ENCODE measurements at places on chromosomes 11 and 22.

DNA sequence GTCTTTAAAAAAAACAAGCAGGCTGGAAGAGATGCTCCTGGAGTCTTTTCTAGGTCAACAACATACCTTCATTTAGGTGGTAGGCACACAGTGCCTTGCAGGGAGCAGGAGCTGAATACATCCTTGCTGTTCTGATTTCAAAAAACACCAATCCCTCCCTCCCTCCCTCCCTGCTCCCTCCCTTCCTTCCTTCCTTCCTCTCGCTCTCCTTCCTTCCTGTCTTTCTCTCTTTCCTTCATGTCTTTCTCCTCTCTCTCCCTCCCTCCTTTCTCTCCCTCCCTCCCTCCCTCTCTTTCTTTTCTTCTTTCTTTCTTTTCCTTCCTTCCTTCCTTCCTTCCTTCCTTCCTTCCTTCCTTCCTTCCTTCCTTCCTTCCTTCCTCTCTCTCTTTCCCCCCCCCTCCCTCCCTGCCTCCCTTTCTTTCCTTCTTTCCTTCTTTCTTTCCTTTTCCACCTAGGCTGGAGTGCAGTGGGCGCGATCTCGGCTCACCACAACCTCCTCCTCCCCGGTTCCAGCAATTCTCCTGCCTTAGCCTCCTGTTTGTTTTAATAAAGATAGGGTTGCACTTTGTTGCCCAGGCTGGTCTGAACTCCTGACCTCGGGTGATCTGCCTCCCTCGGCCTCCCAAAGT, 245.1 kb downstream of the MIAT start:
- peaks cover 64% of the 10 kb centered on the region for H3K27me3 ChIP-seq
- no peak overlapping the region for H3K27ac ChIP-seq
- DNase-seq, result no peak
- no peaks in the 10 kb centered on the region for H3K36me3 ChIP-seq
- H3K4me1 ChIP-seq, result peaks cover 10% of the 10 kb centered on the region
- peak overlapping the region; percentile 55 for H3K4me3 ChIP-seq

DNA sequence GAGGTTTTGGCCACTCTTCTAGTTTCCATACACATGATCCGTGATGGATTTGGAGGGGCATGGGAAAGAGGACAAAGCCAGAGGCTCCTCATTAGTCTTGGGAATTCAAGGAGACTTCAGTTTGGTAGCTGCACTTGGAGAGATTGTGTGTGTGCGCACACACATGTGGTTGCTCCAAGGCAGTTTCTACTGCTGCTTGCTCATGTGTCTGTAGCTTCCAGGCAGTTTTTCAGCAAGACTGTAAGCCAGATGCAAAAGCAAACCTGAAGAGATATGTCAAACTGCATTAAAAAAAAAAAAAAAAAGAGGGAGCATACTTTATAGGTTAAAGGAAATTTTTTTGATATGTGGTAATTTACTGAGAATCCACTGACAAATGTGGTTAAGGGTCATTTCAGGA, 95.7 kb downstream of the OSBP2 start:
- no peak overlapping the region for H3K4me3 ChIP-seq
- no peak overlapping the region for H3K27ac ChIP-seq
- H3K4me1 ChIP-seq, result no peaks in the 10 kb centered on the region

DNA sequence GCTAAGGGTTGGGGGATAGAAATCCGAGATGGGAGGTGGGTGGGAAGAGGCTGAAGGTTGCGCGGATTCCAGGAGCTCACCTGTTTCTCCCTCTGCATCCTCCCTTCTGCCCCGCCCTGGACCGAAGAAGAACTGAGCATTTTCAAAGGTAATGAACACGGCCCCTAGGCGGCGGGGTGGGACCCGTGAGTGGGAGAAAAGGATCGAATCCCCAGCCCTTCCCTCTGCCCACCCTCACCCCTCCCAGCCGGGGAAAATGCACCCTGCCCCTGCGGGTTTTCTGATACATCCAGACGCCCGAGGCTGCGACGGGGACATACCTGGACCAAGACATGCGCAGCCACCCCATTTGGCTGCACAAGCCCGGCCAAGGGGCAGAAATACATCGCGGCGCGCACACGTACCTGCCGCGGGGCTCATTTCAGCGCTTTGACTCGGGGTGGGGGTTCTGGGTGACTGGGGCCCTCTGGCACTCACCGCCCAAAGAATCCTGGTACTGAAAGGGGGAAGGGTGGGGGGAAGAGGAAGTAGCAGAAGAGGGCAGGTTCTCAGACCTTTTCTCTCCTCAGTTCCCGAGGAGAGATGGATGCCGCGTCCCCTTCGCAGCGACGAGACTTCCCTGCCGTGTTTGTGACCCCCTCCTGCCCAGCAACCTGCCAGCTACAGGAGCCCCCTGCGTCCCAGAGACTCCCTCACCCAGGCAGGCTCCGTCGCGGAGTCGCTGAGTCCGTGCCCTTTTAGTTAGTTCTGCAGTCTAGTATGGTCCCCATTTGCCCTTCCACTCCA, 6.0 kb downstream of the VSIG2 start:
- H3K4me1 ChIP-seq, result peaks cover 7% of the 10 kb centered on the region
- peak; percentile 38 for DNase-seq
- peak overlapping the region; percentile 82 for H3K27ac ChIP-seq
- H3K27me3 ChIP-seq, result peaks cover 11% of the 10 kb centered on the region

- peaks cover 7% of the 10 kb centered on the region for H3K36me3 ChIP-seq
- DNase-seq, result peak; percentile 61
- no peaks in the 10 kb centered on the region for H3K27me3 ChIP-seq
- no peak overlapping the region for H3K4me3 ChIP-seq
- H3K4me1 ChIP-seq, result peaks cover 5% of the 10 kb centered on the region
- peak overlapping the region; percentile 76 for H3K27ac ChIP-seq
Observed at GRCh38 chr11:64900263-64900678, 16.7 kb downstream of the ATG2A start.

DNA sequence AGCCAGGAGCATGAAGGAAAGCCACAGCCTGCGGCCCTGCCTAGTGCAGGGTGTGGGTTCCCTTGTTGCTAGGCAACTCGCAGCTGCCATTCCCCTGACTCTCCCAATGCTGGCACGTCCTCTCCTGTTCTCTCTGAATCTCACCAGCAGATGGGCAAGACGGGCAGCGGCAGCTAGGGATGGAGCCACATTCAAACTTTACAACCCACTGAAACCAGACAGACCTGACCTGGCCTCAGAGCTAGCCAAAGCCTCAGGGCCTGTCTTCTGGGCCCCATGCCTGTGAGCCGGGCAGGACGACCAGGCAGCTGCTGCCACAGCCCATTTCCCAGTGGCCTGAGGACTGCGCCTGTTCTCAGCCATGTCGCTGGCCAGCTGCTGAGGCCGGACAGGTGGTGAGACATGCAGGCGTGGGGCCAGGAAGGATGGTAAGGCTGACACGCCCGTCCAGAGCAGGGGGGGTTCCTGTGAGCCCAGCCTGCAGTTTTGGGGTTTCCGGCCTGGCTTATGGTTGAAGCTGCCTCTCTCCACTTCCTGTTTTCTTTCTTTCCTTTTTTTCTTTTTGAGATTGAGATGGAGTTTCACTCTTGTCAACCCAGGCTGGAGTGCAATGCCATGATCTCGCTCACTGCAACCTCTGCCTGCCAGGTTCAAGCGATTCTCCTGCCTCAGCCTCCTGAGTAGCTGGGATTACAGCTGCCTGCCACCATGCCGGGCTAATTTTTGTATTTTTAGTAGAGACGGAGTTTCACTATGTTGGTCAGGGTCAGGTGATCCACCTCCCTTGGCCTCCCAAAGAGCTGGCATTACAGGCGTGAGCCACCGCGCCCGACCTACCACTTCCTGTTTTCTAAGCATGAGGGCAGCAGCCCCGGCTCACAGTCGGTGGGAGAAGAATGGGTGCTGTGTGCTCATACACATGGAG, 4.1 kb downstream of the SUN2 start:
- DNase-seq, result peak; percentile 73
- peaks cover 45% of the 10 kb centered on the region for H3K36me3 ChIP-seq
- H3K27ac ChIP-seq, result peak overlapping the region; percentile 100
- peaks cover 50% of the 10 kb centered on the region for H3K4me1 ChIP-seq
- peak overlapping the region; percentile 94 for H3K4me3 ChIP-seq

- H3K27ac ChIP-seq, result no peak overlapping the region
- no peaks in the 10 kb centered on the region for H3K4me1 ChIP-seq
- no peak overlapping the region for H3K4me3 ChIP-seq
- no peak for DNase-seq
Observed at GRCh38 chr22:42711281-42711731, 9.4 kb downstream of the A4GALT start.

GRCh38 chr22:36852056-36852973, 8.5 kb upstream of the NCF4 start:
- peaks cover 2% of the 10 kb centered on the region for H3K36me3 ChIP-seq
- peaks cover 12% of the 10 kb centered on the region for H3K27me3 ChIP-seq
- H3K4me1 ChIP-seq, result peaks cover 8% of the 10 kb centered on the region
- no peak overlapping the region for H3K4me3 ChIP-seq
- H3K27ac ChIP-seq, result no peak overlapping the region
- no peak for DNase-seq

GRCh38 chr22:25347752-25348102, 128.3 kb downstream of the CRYBB2 start:
- peaks cover 33% of the 10 kb centered on the region for H3K36me3 ChIP-seq
- H3K27ac ChIP-seq, result no peak overlapping the region
- no peaks in the 10 kb centered on the region for H3K4me1 ChIP-seq
- DNase-seq, result no peak
- H3K27me3 ChIP-seq, result no peaks in the 10 kb centered on the region

- H3K4me1 ChIP-seq, result peaks cover 8% of the 10 kb centered on the region
- no peak overlapping the region for H3K4me3 ChIP-seq
- H3K36me3 ChIP-seq, result peaks cover 7% of the 10 kb centered on the region
- no peak for DNase-seq
- no peaks in the 10 kb centered on the region for H3K27me3 ChIP-seq
- H3K27ac ChIP-seq, result peak overlapping the region; percentile 22
Observed at GRCh38 chr11:47413908-47414684, 5.7 kb downstream of the SLC39A13 start.

DNA sequence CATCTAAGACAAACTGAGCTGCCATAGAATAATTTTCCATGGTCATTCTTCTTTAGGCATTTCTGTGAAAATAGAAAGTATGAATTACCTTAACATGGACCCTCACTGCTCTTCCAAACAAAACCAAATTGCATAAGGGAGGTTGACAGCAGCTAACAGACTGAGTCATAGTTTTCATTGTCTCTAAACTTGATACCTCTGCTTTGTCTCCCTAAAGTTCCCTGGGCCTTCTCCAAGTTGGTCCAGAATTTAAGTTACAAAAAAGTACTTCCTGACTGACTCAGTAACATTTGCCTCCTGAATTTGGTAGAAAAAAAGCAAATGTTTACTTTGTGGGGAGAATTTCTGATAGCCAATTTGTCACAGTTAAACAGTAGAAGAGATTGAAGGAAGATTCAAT, 3.0 kb downstream of the OR8D1 start:
- peaks cover 8% of the 10 kb centered on the region for H3K27me3 ChIP-seq
- no peak overlapping the region for H3K4me3 ChIP-seq
- DNase-seq, result no peak

GRCh38 chr11:67275606-67276409, 9.5 kb downstream of the GRK2 start:
- H3K36me3 ChIP-seq, result peaks cover 46% of the 10 kb centered on the region
- H3K4me3 ChIP-seq, result peak overlapping the region; percentile 66
- H3K4me1 ChIP-seq, result peaks cover 65% of the 10 kb centered on the region
- H3K27ac ChIP-seq, result peak overlapping the region; percentile 99
- DNase-seq, result peak; percentile 42

- no peak for DNase-seq
- no peak overlapping the region for H3K27ac ChIP-seq
- H3K4me3 ChIP-seq, result no peak overlapping the region
- peaks cover 38% of the 10 kb centered on the region for H3K27me3 ChIP-seq
- no peaks in the 10 kb centered on the region for H3K4me1 ChIP-seq
- H3K36me3 ChIP-seq, result no peaks in the 10 kb centered on the region
Observed at GRCh38 chr11:45275828-45276227, 10.3 kb downstream of the SYT13 start.

GRCh38 chr11:93100211-93100610, 97.6 kb downstream of the SLC36A4 start:
- H3K27me3 ChIP-seq, result no peaks in the 10 kb centered on the region
- H3K27ac ChIP-seq, result no peak overlapping the region
- H3K36me3 ChIP-seq, result no peaks in the 10 kb centered on the region
- H3K4me3 ChIP-seq, result no peak overlapping the region
- no peaks in the 10 kb centered on the region for H3K4me1 ChIP-seq
- DNase-seq, result no peak

- peaks cover 4% of the 10 kb centered on the region for H3K4me1 ChIP-seq
- H3K27me3 ChIP-seq, result peaks cover 15% of the 10 kb centered on the region
- no peak for DNase-seq
- H3K27ac ChIP-seq, result no peak overlapping the region
Observed at GRCh38 chr11:86745571-86745970, 54.8 kb upstream of the PRSS23 start.

- DNase-seq, result no peak
- no peaks in the 10 kb centered on the region for H3K4me1 ChIP-seq
- peaks cover 20% of the 10 kb centered on the region for H3K27me3 ChIP-seq
- H3K4me3 ChIP-seq, result no peak overlapping the region
- no peak overlapping the region for H3K27ac ChIP-seq
Observed at GRCh38 chr22:36036167-36036624, 7.6 kb upstream of the RBFOX2 start.

GRCh38 chr22:23217171-23218052, 37.1 kb downstream of the BCR start:
- peaks cover 78% of the 10 kb centered on the region for H3K4me1 ChIP-seq
- peaks cover 13% of the 10 kb centered on the region for H3K36me3 ChIP-seq
- DNase-seq, result no peak
- no peaks in the 10 kb centered on the region for H3K27me3 ChIP-seq
- peak overlapping the region; percentile 96 for H3K27ac ChIP-seq
- H3K4me3 ChIP-seq, result peak overlapping the region; percentile 68

- DNase-seq, result no peak
- peaks cover 15% of the 10 kb centered on the region for H3K36me3 ChIP-seq
- H3K4me1 ChIP-seq, result peaks cover 57% of the 10 kb centered on the region
- H3K27me3 ChIP-seq, result no peaks in the 10 kb centered on the region
- H3K27ac ChIP-seq, result no peak overlapping the region
Observed at GRCh38 chr11:66183494-66184048, 84.9 kb upstream of the RAB1B start.

- no peaks in the 10 kb centered on the region for H3K27me3 ChIP-seq
- DNase-seq, result no peak
- H3K36me3 ChIP-seq, result no peaks in the 10 kb centered on the region
- H3K4me3 ChIP-seq, result no peak overlapping the region
Observed at GRCh38 chr22:36771356-36772063, 4.4 kb downstream of the IFT27 start.

DNA sequence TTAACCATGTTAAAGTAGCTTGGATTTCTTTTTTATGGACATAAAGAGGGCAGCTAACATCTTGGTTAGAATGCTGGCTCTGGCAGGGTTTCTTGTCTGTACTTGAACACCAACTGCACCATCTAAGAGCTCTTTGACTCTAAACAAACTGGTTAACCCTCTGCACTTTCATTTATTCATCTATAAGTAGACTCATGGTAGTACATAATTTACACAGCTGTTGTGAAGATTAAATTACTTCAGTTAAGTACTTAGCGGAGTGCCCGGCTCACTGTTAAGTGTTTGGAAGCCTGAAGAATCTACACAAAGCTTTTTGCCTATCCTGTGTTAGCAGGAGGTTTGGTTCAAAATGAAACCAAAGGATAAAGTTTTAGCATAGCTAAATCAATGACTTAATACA, 846.2 kb upstream of the API5 start:
- H3K27me3 ChIP-seq, result no peaks in the 10 kb centered on the region
- DNase-seq, result no peak
- H3K4me3 ChIP-seq, result no peak overlapping the region
- no peak overlapping the region for H3K27ac ChIP-seq
- H3K36me3 ChIP-seq, result no peaks in the 10 kb centered on the region
